ENCODE measurements at places on chromosomes 1 and 21. TPM values are rescaled to one million over a fixed set of nuclear protein-coding genes. Genes with fewer than 3 reads are reported as not detected.

Gene HAPLN2
- total RNA-seq: 7.3 TPM

Gene UBL4B
- total RNA-seq: 0.50 TPM

DNA sequence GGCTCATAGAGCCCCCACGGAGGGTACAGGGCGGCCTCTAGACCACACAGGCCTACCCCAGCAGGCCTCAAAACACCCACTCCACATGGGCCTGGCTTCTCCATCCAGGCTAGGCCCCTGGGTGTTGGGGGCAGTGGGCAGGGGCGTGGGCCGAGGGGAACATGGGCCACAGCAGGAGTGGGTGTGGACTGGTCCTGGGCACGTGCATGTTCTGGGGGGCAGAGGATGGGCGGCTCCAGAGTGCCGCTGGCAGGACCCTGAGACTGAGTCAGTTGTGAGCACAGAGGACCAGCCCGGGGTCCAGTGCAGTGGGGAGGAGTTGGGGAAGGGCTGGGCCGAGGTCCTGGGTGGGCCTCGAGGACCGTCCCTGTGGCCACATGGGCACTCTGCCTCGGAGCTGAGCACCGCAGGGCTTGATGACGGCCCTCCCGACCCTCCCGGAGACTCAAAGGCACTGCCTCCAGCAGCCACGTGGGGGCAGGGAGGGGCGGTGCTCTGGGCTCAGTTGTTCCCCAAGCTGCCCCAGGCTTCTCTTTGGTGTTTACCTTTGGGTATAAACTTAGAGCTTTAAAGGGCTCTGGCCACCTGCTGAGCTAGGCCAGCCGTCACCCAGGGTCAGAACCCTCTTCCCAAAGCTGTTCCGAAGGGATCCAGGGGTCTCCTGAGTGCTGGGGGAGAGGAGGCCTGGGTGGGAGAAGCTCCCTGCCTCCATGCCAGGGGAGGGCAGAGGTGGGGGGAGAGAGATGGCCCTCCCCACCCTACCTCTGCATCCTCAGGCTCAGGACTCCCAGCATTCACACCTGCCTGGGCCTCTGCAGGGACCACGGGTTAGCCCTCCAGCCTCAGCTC is 79.9 kb downstream of the MORN1 start:
- no peak for DNase-seq

Gene LAD1
- total RNA-seq: 0.17 TPM

- no peak for DNase-seq
These were observed 34.1 kb upstream of the CNTN2 start for GRCh38 chr1:205008896-205009295.

DNA sequence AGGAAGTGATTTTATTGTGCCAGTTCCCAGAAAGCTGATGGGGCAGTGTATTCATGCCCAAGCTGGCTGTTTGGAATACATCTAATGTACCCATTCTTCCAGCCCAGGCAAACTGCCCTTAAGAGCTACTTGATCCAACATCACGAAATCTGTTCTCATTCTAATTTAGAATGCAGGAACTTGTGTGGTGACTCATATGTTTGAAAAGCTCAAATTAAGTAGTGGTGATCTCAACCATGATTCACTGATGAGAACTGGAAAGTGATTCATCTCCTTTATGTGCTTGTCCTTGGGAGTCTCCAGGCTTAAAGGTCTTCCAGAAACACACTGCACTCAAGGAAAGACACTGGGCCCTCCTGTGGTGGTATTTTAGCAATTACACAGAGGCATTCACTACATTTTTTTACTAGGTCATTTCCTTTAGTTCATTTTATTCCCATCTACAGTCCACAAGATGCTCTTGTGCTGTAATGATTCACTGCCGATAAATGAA is 65.4 kb downstream of the RPE65 start:
- DNase-seq: no peak
